Islet precursor cell (in vitro differentiated cells): ENCODE measurements at places on chromosomes 3 and 15.

- DNase-seq = no peak
Observed at GRCh38 chr3:55934771-55935170, 447.7 kb upstream of the WNT5A start.

- no peak for DNase-seq
Observed at GRCh38 chr3:43207628-43208085, 78.7 kb upstream of the SNRK start.

DNA sequence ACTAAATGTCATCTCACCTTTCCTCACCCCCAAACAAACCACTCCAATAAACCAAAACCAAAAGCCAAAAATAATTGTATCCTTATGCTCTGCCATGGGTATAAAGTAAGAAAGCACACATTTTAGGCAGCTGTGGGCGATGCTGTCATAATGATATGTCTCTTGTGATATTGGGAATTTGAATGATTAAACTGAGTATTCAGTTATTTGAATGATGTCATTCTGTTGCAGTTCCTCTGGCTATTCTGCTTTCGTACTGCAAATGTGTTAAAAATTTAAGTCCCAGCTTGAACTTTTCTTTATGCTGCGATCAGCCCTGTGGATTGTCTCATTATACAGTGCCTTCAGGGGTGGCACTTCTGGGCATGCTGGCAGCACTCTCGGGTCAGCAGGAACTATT, 10.8 kb upstream of the NR1D2 start:
- no peak for DNase-seq

GRCh38 chr3:54034971-54035370, 87.4 kb upstream of the CACNA2D3 start:
- DNase-seq = peak; percentile 65

DNA sequence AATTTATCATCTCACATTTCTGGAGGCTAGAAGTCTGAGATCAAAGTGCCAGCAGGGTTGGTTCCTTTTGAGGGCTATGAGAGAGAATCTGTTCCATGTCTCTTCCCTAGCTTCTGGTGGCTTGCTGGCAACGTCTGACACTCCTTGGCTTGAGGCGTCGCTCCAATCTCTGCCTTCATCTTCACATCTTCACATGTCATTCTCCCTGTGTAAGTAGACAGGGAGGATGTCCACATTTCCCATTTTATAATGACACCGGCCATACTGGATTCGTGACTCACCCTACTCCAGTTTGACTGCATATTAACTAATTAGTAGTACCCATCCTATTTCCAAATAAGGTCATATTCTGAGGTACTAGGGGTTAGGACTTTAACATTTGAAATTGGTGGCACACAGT, 17.5 kb upstream of the ARHGAP31 start:
- DNase-seq = no peak

GRCh38 chr3:187729598-187729997, 15.7 kb downstream of the BCL6 start:
- no peak for DNase-seq

GRCh38 chr3:65438096-65438495, 600.6 kb downstream of the MAGI1 start:
- no peak for DNase-seq

- no peak for DNase-seq
Observed at GRCh38 chr15:50556642-50557371, 10.3 kb upstream of the USP50 start.

DNA sequence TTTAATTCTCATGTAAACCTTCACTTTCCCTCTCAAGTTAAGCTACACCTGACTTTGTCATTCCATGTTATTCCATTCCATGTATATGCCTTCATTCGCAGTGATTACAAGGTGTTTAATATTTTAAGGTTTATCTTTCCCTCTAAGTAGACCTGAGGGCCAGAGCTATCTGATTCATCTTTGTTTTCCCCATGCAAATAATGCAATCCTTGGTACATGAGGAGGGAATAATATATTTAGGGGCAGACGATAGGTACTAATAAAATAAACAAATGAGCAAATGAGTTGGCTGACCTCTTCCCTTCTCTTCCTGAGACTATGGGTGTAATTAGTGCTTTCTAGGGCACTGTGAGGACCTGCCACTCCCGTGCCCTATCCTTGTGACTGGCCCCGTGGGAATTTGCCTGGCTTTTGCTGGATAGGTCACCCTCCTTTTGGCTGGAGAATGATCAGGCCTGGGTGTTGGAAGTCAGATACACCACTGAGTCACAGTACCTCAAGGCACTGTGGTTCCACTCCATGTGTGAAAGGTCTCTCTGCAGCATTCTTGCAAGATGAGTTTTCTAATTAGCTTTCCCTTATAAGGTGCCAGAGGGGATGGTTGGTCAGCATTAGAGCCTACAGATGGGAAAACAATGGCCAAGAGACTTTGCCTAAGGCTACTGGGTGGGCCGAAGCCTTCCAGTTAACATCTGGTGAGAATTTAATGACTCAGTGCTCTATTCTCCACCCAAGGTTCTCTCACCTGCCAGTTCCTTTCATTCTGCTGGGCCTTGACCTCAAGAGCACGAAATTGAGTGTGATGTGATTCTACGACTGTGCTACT, 183.2 kb downstream of the P3H2 start:
- peak; percentile 99 for DNase-seq

- no peak for DNase-seq
Observed at GRCh38 chr3:121155028-121155427, 247.0 kb downstream of the STXBP5L start.

GRCh38 chr3:147408188-147409100, 721 bp upstream of the ZIC1 start:
- DNase-seq = peak; percentile 49

DNA sequence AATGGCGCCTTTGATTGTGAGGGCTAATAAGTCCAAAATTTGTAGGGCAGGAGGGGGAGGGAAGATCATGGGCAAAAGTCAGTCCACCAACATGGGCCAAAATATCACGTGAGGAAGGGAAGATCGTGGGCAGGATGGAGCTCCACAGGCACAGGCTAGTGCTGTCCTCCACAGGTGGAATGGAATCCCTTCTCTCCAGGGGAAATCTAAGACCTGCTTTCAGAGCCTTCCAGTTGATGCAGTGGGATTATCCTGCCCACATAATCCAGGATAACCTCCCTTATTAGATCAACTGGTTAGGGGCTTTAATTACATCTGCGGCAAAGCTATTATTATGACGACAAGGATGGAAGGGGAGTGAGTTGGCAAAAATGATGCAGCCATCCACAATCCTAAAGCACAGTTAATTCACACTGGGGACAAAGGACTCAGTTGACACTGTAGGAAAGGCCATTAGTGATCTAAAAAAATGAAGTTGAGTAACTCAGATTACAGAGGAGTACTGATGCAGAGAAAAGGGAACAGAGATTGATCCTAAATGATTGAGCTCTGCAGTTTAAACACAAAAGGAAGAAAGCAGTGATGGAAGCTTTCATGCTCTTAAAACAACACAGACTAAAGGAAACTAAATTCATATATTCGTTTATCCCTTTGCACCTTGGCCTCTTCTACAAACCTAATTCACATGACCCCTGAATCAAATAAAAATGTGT, 159.8 kb downstream of the AKAP13 start:
- no peak for DNase-seq

GRCh38 chr3:56799251-56799882, 2.4 kb downstream of the ARHGEF3 start:
- peak; percentile 31 for DNase-seq

DNA sequence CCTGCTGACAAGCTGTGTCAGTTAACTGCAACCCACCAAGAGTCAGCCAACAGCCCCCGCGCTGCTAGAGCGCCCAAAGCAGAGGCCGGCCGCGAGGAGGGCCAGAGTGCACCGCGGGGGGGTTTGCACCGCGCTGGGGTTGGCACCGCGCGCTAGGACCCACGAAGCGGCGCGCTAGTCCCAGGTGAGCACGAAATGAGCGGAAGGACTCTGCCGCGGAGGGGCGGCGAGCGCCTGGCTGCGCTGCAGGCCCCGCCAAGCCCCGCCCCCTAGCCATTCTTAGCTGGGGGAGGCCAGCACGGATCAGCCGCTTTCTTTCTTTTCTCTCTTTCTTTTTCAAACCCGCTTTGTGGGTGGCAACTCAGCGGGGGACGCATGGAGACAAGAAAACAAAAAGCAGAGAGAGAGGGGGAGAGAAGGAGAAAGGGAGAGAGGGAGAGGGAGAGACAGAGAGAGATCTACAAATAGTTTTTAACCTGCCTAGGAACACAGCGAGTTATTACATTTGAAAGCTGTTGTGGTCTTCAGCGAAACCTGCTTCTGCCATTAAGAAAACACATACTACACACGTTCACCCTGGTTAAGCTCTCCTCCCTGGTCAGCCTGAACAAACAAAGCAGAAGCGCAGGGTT, 6.9 kb upstream of the FOXB1 start:
- peak; percentile 71 for DNase-seq

DNA sequence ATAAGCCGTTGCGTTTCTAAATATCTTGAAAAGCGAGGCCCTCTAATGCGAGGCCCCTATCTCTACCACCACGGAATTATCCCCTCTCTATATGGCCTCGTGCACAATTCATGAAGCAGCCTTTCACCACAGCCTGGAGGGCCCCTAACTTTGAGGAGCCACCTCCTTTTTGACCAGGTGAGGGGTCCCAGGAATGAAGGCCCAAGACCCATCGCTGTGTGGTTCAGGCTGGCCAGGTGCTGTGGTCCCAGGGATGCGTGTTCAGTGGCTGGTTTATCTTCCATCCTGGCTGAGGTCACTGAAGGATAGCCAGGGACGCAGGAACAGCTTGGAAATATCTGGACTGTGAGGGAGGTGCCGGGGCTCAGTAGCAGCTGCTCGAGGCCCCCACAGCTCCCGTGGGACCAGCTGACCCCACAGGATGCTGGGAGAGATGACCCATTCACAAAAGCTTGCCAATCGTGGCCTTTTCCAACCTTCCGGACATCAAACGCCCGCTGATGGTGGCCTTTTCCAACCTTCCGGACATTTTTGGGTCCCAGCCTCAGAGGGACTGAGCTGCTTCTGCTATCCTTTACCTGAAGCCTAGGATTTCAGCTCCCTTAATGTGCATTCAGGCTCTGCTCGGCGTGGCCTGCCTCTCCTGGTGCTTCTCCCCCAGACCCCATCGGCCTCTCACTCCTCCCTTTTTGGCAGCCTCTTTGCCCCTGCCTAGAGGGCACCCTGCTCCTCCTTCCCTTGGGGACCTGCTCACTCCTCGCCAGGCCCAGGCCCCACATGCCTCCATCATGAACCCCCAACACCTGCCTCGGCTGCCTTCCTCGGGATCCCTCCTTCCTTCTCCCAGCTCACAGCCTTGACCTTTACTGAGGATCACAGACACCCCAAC, 140.9 kb downstream of the CHSY1 start:
- no peak for DNase-seq

GRCh38 chr15:73968461-73968860, 23.6 kb downstream of the STOML1 start:
- DNase-seq = no peak

GRCh38 chr3:159852821-159853505, 135.7 kb upstream of the IL12A start:
- peak; percentile 91 for DNase-seq

- peak; percentile 54 for DNase-seq
Observed at GRCh38 chr3:76646921-76647562, 392.9 kb upstream of the ROBO2 start.

- DNase-seq = no peak
Observed at GRCh38 chr3:192284443-192285072, 442.8 kb downstream of the FGF12 start.

GRCh38 chr3:22585504-22585903, 617.6 kb upstream of the UBE2E2 start:
- peak; percentile 55 for DNase-seq

GRCh38 chr3:105984837-105985236, 116.0 kb upstream of the CBLB start:
- DNase-seq = no peak

GRCh38 chr15:29456255-29456654, 186.6 kb upstream of the NSMCE3 start:
- DNase-seq = no peak

DNA sequence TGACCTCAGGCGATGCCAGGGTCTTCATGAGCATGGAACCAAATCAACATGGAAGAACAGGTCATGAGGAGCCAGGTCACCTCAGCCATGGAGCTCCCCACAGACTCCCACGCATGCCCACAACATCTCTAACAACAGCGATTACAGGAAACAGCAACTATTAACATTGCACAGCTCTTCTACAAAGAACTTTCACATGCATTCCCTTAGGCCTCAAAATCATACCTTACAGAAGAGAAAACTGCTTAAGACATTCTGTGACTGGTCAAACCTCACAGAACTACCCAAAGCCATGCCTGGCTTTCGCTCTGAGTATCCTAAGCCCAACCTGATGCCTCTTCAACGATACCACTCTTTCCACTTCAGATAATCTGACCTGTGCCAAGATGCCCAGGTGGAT, 117.8 kb downstream of the OXNAD1 start:
- DNase-seq = no peak

DNA sequence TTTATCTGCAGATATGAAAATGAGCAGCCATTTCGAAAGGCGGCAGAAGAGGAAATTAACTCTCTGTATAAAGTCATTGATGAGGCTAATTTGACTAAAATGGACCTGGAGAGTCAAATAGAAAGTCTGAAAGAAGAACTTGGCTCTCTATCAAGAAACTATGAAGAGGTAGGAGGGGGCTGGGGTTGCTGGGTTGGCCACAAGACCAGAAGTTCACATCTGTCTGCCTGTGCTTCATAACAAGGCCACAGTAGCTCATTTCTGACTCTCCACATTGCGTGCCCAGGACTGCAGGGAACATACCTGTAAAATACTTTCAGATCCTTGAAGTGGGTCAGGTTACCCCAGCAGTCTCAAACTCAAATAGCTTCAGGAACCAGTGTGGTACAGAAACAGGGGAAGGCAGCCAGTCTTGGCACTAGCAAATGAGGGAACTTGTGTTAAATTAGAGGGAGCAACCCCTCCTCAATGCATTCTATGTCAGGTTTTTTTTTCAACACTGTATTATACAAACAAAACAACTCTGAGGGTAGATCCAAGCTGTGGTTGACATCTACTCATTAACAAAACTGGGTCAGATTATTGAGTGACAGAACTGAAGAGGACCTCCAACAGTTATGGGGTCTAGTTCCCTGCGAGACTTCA, 48.7 kb downstream of the BFSP2 start:
- DNase-seq = no peak

GRCh38 chr3:126364731-126365301, 7.6 kb upstream of the KLF15 start:
- no peak for DNase-seq

- peak; percentile 79 for DNase-seq
Observed at GRCh38 chr3:57298041-57298440, 5.6 kb upstream of the ASB14 start.

- peak; percentile 49 for DNase-seq
Observed at GRCh38 chr15:52117549-52117948, 5.0 kb upstream of the BCL2L10 start.

GRCh38 chr3:196741249-196741889, 1.7 kb downstream of the PAK2 start:
- no peak for DNase-seq

- DNase-seq = no peak
Observed at GRCh38 chr3:125309476-125309875, 65.6 kb downstream of the ZNF148 start.

- peak; percentile 98 for DNase-seq
Observed at GRCh38 chr15:101201411-101202174, 50.3 kb downstream of the CHSY1 start.

DNA sequence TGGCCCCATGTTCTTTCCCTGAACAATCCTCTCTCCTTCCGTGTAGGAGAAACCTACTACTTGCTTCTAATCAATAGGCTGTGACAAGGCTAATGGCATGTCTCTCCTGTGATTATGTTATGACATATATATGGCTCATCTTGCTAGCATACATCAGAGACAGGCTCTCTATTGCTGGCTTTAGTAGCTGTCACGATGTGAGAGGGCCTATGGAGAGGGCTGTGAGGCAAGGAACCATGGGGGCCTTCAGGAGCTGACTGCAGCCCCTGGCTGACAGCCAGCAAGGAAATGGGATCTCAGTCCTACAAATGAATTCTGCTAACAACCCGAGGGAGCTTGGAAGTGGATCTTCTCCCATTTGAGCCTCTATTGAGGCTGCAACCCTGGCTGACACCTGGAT, 96.3 kb downstream of the EOMES start:
- no peak for DNase-seq
